NCI-H2107 (cell line): ENCODE measurements at places on chromosomes 11 and 22.
A peak's percentile ranks its signal among the peaks of the same experiment; 100 is the strongest.

DNA sequence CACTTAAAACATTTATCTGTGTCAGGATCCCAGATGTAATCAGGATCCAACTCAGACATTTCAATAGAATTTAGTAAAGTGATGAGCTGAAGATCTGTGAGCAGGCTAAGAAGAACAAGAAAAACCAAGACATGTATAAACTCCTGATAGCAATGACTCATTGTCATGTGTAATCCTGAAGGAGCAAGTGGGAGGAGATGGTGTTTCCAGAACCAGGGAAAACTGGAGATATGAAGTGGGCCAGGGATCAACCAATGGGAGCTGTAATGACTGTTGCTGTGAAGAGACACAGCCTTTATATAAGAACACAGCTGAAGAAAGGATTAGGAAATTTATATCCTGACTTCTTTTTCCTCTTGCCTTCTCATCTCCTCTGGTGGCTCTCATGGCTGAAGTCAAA lies 682.5 kb upstream of the ARHGAP42 start:
- DNase-seq: no peak

- DNase-seq: no peak
Observed at GRCh38 chr11:34140149-34140548, 34.7 kb downstream of the NAT10 start.

- no peak for DNase-seq
Observed at GRCh38 chr11:7450836-7451235, 34.5 kb upstream of the OLFML1 start.

- DNase-seq: no peak
Observed at GRCh38 chr22:41822317-41823057, 10.4 kb upstream of the SREBF2 start.

DNA sequence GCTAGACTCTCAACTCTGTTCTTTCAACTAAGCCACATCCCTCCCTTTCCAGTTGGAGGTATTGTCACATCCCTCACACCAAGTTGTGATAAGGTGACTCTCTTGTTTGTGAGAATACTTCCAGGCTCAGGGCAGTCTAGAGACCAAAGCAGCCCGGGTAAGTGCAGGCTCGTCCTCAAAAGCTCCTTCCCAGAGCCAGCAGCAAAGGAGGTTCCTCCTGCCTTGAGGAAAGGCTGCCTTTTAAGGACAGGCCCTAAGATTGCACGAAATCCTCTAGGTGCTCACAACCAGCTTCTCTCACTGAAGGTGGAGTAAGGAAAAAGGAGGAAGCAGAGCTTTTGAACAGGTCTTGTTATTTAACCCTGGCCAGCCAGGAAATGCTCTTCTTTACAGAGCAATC lies 53.4 kb downstream of the SMCO4 start:
- no peak for DNase-seq

- DNase-seq: no peak
Observed at GRCh38 chr22:43535741-43536140, 123.9 kb downstream of the MPPED1 start.

DNA sequence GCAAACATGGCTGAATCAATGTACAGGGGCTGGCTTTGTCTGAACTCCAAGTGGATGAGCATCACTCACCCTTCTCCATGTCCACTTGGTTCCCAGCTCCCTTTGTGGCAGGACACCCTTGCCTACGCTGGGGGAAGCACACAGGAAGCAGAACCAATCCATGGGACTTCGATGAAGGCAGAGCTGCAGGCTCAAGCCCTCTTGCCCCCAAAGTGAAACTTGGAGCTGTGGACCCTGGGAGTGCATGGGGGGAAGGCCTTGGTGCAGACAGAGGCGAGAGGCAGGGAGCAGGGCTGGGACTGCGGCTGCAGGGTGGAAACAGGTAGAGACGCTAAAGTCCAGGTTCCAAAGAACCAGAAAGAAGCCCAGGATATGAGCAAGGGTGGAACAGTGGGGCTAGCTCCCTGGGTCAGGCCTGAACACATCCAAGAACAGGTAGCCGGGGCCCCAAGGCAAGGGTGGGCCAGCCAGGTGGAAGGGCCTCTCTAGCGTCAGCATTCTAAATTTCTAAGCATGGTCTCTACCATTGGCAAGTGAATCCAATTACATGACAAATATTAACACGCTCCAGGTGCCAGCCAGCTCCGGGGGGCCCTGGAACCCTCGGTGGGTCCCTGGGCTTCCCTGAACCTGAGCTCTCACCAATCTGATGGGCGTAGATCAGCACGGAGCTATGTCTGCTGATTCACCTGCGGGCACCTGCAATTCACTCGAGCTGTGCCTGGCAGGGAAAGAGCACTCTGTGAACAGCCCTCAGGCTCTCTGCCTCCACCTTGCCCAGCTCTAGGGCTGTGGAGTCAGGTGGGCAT lies 532.8 kb downstream of the BRD1 start:
- no peak for DNase-seq

- peak; percentile 54 for DNase-seq
Observed at GRCh38 chr11:117734601-117735024, 62.4 kb downstream of the DSCAML1 start.

- DNase-seq: no peak
Observed at GRCh38 chr11:121802542-121802941, 313.5 kb downstream of the BLID start.
